ENCODE measurements at places on chromosomes 1 and 21. TPM values are rescaled to one million over a fixed set of nuclear protein-coding genes. Genes with fewer than 3 reads are reported as not detected.
A peak's percentile ranks its signal among the peaks of the same experiment; 100 is the strongest.

The SPRR2B gene
- total RNA-seq: not detected

The INSRR gene
- total RNA-seq: not detected

The FMO3 gene
- total RNA-seq: not detected

The REN gene
- not detected for total RNA-seq

DNA sequence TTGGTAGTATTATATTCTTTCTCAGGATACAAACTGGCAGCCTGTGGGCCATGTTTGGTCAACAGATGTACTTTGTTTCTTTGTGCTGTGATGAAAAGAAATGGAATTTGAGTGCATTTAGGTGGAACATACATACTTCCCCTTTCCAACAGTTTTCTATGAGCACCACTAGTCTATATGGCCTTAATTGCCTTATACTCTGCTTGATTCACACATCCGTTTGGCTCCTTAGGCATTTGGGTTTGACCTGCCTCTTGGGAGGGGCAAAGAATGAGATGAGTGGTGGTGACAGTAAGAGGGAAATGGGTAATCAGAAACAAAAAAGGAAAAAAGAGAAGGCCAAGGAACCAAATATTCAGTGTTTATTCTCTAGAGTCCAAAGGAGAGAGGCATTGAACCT is 17.0 kb downstream of the CFAP126 start:
- no peak for DNase-seq

The NEGR1 gene
- total RNA-seq: 0.93 TPM

The KRTAP12-2 gene
- not detected for total RNA-seq

The GUCA2A gene
- total RNA-seq: not detected

- DNase-seq: no peak
Observed at GRCh38 chr21:17789656-17790055, 29.5 kb downstream of the C21orf91 start.

DNA sequence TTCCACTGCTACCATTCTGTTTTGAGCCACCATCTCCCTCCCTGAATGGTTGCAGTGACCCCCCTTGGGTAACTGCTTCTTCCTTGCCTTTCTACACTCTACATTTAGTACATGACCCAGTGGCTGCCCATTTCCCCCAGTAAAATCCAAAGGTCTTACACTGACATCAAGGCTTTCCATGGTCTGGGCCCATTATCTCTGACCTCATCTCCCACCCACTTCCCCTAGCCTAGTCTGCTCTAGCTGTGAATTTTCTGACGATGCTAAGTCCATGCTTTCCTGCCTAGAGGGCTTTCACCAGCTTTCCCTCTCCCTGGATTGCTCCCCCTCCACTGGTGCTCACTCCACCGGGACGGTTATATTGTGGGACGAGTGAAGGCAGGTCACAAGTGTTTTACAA is 219.2 kb downstream of the RYR2 start:
- no peak for DNase-seq

DNA sequence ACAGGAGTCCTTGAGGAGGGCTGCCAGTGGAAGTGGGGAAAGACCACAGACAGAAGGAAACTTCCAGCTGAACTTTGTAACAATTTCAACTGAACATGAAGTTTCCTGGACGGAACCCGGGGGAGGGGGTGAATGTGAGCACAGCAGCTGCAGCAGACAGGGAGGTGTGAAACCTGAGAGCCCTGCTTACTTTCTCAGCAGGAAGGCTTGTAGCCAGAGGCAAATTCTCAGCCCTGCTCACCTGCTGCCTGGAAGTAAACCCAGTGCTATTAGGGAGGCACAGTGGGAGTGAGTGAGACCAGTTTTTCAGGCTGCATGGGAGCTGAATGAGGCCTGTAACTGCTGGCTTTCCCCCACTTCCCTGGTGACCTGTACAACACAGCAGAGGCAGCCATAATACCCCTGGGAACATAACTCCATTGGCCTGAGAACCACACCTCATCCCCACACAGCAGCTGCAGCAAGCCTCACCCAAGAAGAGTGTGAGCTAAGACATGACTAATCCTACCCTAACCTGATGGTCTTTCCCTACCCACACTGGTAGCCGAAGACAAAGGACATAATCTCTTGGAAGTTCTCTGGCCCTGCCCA is 9.6 kb upstream of the SPRR2F start:
- DNase-seq: peak; percentile 94

DNA sequence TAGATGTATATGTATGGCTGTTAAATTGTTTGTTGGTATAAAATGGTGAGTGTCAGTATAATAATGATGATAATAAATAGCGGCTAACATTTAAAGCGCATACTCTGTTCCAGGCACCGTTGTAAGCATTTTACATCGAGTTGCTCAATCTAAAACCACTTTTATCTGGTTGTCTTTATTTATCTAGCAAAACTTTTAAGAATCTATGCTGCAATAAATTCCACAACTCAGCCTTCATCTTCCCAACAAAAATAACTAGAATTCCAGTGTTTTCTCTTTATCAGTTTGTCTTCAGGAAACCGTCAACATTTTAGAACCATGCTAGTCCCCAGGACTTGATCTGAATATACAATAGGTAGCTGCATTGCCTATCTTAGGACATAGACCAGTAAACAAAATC is 19.3 kb upstream of the SLC16A1 start:
- no peak for DNase-seq

Measured in GM23338 (cell line).